CD4-positive, alpha-beta T cell treated with Interleukin-10 for 1 hour (primary cell): ENCODE measurements at places on chromosomes 4 and X.
A peak's percentile ranks its signal among the peaks of the same experiment; 100 is the strongest.

GRCh38 chr4:132479543-132479942 lies 669.6 kb upstream of the PCDH10 start:
- DNase-seq, result no peak

DNA sequence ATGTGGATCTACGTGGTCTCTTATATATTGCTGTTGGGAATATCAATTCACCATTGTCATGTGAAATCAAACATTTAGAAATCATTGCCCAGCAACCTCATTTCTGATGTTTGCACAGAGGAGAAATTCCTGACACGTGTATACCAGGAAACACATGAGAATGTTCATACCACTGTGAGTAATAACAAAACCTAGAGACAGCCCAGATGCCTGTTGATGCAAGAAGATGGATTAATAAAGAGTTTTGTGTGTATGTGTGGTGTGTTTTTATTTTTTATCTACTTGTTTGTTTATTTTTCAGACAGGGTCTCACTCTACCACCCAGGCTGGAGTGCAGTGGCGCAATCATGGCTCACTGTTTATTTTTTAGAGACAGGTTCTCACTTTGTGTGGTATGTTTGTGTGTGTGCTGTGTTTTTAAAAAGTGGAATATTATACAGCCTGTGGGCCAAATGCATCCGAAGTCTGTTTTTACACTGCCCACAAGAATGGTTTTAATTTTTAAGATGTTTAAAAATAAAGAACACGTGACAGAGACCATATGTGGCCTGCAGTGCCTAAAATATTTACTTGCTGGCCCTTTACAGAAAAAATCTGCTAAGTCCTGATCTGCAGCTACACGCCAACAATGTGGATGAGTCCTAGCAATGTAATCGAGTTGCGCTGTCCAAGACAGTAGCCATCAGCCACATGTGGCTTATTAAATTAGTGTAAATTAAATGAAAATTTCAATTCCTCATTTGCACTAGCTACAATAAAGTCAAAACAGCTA lies 39.2 kb downstream of the TXLNG start:
- no peak for DNase-seq

GRCh38 chr4:123163501-123163900 lies 233.1 kb upstream of the SPRY1 start:
- DNase-seq, result no peak

DNA sequence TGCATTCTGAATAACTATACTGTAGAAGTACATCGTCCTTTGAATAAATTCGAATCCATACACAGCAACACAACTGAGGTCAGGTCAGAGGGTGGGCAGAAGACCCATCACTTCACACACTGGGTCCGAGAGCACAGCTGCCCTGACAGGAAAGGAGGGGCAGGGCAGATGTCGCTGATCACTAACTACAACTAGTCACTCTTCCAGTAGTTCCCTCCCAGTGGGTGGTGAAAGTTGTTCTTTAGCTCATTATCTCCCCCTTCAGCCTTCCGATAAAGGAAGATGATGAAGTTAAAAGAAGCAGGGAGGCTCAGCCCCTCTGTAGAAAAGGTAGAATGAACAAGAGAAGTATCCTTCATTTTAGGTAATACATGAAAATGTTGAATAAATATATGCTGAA lies 278.9 kb downstream of the INPP4B start:
- DNase-seq, result peak; percentile 88

- no peak for DNase-seq
Observed at GRCh38 chr4:139609647-139610046, 53.6 kb upstream of the SETD7 start.

DNA sequence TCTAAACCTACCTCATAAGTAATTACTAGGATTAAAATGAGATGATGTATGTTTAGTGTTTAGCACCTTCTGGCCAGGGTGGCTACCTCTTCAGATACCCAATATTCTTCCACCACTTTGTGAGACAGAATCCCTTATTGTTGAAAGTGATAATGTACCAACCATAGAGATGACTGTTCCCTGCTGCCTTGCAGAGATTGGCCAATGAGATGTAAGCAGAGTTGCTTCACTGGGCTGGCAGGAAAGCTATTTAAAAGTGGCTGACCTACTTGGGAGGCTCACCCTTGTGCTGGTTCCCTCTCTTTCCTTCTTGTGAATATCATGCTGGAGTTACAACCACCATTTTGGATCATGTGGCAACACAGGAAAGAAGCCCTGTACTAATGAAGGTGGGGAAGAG lies 58.9 kb downstream of the TMEM154 start:
- no peak for DNase-seq

DNA sequence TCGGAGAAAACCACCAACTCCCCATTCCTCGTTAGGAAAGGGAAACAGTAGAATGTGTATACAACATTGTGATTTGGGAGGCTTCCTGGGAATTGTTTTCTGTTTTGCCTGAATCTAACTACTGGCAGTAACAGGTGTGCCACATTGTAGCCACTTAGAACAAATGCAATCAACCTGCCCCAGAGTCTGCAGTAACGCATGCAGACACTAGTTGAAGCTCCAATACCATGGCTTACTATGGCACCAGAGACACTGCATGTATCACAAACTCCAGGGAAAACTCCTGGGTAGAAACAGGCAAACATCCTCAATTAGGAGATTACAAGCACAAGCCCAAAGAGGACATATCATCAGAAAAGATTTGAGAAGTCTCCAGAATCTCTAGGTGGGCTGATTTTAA lies 154.2 kb upstream of the NEIL3 start:
- no peak for DNase-seq

GRCh38 chr4:73019462-73020047 lies 50.0 kb downstream of the COX18 start:
- DNase-seq, result peak; percentile 41

DNA sequence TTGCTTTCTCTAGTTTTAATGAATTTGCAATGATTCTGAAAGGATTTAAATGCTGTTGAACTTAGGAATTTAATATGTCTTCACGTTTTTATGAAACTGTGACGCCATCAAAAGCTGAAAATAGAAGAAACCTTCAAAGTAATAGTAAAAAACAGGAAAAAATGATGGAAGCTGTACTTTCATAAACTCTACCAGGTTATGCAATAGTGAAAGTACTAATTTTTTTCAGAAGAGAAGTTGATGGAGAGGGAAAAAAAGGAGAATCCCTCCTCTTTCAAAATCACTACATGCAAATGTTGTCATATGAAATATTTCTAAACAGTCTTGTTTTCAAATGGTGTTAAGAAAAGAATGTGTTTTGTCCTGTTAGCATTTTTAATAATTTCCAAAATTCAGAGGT lies 73.6 kb downstream of the ZNF330 start:
- no peak for DNase-seq

GRCh38 chr4:8910100-8910821 lies 38.6 kb upstream of the HMX1 start:
- no peak for DNase-seq
